ENCODE measurements at places on chromosomes 13 and 19.

DNA sequence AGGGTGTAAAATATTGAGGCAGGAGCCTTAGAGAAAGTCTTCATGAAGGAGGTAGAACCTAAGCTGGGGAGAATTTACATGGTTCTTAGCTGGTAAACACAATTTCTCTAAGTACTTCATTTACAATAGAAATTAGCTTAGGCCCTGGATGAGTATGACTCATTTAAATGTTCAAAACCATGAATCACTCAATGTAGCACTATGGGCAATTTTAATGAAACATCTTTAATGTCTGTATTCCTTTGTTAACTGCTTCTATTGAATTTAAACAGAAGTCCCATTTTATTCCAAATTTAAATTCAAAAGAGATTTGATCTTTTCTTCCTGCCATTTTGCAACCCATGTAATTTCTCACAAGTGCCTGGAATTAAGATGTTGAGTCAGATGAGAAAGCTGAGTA is 252.1 kb downstream of the RFC3 start:
- DNase-seq: peak; percentile 25

GRCh38 chr19:38293281-38293680 is 10.8 kb upstream of the C19orf33 start:
- DNase-seq: no peak

DNA sequence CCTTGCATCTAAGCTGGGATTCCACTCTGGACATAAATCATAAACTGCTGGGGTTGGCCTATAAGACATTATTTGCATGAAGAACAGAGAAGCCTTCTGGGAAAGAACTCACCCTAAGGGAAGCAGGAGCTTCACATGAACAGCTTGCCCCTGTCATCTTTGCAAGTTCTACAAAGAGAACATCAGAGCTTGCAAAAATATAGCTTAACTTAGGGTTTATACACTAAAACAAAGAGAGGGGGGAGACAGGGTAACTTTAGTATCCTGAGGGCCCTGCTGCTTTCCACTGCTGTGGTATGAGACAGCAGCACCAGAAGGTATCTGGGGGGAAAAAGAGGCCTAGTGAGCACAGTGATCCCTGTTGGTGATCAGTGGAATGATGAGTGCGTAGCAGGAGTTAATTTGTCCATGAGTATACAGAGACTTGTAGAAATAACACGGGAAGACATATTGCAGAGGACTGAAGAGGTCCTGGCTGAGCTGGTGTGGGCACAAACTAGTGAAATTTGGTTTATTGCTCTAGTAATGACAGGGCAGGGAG is 116.1 kb upstream of the TSC22D1 start:
- DNase-seq: peak; percentile 4

- no peak for DNase-seq
These were observed 230.5 kb downstream of the LACC1 start for GRCh38 chr13:44110091-44110621.

GRCh38 chr13:53405616-53406015 is 377.0 kb downstream of the OLFM4 start:
- DNase-seq: peak; percentile 19

DNA sequence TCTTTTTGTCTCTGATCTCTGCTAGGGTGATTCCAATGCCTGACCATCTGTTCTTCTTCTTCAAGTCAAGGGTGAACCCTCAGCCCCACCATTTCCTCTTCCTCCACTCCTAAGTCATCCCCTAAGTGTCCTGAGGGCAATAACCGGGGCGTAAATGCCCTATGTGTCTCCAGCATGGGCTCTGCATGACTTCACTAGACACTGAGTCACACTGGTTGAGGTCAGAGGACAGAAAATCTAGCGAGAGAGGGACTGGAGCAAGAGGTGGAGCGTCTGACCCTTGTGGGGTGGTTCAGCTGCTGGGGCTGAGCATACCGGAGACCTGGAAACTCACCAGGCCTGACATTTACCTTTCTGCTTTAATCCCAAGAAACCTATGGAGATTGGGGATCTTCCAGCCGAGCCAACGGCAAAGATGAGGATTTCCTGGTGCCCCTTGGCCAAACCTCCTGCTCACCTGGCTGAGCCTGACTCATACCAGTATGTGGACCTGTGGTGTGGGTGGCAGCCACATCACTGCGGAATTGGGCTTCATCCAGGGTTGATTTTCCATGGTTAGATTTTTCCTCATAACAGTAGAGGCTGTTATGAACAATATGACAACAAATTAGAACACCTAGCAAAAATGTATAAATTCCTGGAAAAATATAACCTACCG is 26.9 kb downstream of the SCGB2B2 start:
- DNase-seq: no peak

- DNase-seq: peak; percentile 83
These were observed 31.4 kb downstream of the NFIX start for GRCh38 chr19:13026462-13027370.

DNA sequence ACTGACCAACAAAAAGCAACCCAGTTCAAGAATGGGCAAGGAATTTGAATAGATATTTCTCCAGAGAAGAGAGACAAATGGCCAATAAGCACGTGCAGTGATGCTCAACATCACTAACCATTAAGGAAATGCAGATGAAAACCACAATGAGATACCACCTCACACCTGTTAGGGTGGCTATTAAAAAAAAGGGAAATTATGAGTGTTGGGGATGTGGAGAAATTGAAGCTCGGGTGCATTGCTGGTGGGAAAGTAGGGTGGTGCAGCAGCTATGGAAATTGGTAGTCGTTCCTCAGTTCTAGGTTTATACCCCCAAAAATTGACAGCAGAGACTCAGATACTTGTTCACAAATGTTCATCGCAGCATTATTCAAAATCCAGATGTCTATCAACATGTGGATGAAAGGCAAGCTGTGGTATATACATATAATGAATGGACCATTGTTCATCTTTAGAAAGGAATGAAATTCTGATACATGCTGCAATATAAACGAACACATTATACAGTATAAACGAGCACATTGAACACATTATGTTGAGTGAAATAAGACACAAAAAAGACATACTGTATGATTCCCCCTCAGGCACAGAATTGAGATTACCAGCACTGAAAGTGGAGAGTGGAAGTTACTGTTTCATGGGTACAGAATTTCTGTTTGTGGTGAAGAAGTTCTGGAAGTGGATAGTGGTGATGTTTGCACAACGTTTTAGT is 927 bp downstream of the CHAMP1 start:
- DNase-seq: no peak

All from DMS53 (cell line).